Bronchus fibroblast of lung (primary cell): ENCODE measurements at places on chromosomes 3 and 15. TPM values are rescaled to one million over a fixed set of nuclear protein-coding genes. Genes with fewer than 3 reads are reported as not detected.

The GOLGA8J gene
- total RNA-seq, result not detected in 2 replicates

The LRRC3B gene
- not detected in 2 replicates for total RNA-seq

The FSIP1 gene
- 0.15 and 0.17 TPM in 2 replicates for total RNA-seq

The IL5RA gene
- not detected in 2 replicates for total RNA-seq

The TGM4 gene
- total RNA-seq, result 0.15 and 0.17 TPM in 2 replicates

The NR2E3 gene
- total RNA-seq, result not detected in 2 replicates

The GRM7 gene
- total RNA-seq, result not detected in 2 replicates

The CRYGS gene
- total RNA-seq, result 0.34 and 0.59 TPM in 2 replicates

The NR1I2 gene
- under 0.01 and 0.34 TPM in 2 replicates for total RNA-seq

The TIGIT gene
- total RNA-seq, result not detected in 2 replicates

The ARPP21 gene
- total RNA-seq, result not detected in 2 replicates

The ALPK3 gene
- 0.74 and 0.84 TPM in 2 replicates for total RNA-seq

The GASK1A gene
- total RNA-seq, result 0.50 and 1.2 TPM in 2 replicates

The BFSP2 gene
- not detected in 2 replicates for total RNA-seq

The CNTN6 gene
- not detected in 2 replicates for total RNA-seq

The SENP7 gene
- total RNA-seq, result 5.5 and 7.1 TPM in 2 replicates

The FBXW12 gene
- not detected in 2 replicates for total RNA-seq

The VPS39 gene
- total RNA-seq, result 30.9 and 33.9 TPM in 2 replicates

The IVD gene
- 37.0 and 42.4 TPM in 2 replicates for total RNA-seq

The CACNA2D2 gene
- total RNA-seq, result 0.15 and 0.17 TPM in 2 replicates

The FAH gene
- 27.9 and 32.6 TPM in 2 replicates for total RNA-seq

The SCG3 gene
- total RNA-seq, result not detected in 2 replicates

The SH3BP5 gene
- total RNA-seq, result 6.5 and 6.6 TPM in 2 replicates

The OSTN gene
- total RNA-seq, result not detected in 2 replicates

The TNFSF10 gene
- 0.45 and 1.7 TPM in 2 replicates for total RNA-seq

The WNT5A gene
- 31.4 and 33.5 TPM in 2 replicates for total RNA-seq

The EPM2AIP1 gene
- 5.5 and 7.0 TPM in 2 replicates for total RNA-seq

The NRROS gene
- under 0.01 and 0.17 TPM in 2 replicates for total RNA-seq

The FOXB1 gene
- total RNA-seq, result not detected in 2 replicates

The VWA5B2 gene
- total RNA-seq, result not detected in 2 replicates

The PARP9 gene
- 8.9 and 9.8 TPM in 2 replicates for total RNA-seq

The GPR156 gene
- total RNA-seq, result 0.45 and 0.67 TPM in 2 replicates
